ENCODE measurements at places on chromosomes 3 and 15.

- no peak for DNase-seq
Observed at GRCh38 chr15:48282216-48282615, 49.0 kb upstream of the DUT start.

DNA sequence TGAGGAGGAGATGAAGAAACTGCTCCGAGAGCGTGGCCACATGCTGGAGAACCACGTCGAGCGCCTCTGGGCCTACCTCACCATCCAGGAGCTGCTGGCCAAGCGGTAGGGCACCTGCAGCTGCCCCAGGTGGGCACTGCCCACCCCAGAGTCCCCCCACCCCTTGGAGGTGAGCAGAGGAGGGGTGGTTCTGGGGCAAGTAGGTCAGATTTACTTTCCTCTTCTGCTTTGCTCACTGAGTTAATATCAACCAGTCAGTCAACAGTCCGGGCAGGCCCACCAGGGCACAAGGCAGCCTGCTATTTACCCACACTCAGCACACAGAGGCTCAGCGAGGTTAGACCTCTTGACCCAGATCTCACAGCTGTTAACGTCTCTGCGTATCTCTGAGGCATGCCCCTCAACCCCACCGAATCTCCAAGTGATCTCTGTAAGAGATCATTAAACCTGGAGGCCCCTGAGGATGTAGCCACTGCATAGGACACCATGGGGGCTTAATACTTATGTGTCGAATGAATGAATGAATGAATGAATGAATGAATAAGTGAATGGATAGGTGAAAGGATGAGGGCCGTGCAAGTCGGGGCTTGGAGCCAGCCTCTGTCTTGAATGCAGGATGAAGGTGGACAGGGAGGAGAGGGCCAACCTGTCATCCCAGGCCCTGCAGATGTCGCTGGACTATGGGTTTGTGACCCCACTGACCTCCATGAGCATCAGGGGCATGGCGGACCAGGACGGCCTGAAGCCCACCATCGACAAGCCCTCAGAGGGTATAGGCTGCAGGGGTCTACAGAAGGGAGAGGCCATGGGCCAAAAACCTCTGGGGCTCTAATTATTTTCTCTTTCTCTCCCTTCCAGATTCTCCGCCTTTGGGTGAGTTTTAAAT lies 8.0 kb upstream of the ITIH3 start:
- no peak for DNase-seq

GRCh38 chr15:90087454-90088154 lies 14.7 kb downstream of the IDH2 start:
- DNase-seq = no peak

DNA sequence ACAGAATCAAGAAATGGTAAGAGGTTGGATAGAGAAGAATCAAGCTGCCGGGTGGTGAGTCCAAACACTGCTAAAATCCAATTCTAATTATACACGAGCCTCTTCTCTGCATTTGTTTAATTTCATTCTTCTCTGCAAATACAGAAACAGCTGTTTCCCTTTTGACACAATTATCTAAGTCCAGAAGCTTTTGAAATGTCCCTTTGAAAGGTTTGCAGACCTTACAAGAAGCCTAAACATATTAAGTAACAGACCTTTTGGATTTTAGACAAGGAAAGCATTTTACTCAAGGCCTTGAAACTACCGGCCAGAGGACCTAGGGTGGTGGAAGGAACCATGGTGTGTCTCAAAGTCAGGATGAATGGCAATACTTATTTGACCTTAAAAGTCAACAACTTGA lies 403.8 kb upstream of the ADAMTS9 start:
- DNase-seq = no peak

- DNase-seq = peak; percentile 53
Observed at GRCh38 chr15:96849271-96849900, 518.9 kb downstream of the NR2F2 start.

DNA sequence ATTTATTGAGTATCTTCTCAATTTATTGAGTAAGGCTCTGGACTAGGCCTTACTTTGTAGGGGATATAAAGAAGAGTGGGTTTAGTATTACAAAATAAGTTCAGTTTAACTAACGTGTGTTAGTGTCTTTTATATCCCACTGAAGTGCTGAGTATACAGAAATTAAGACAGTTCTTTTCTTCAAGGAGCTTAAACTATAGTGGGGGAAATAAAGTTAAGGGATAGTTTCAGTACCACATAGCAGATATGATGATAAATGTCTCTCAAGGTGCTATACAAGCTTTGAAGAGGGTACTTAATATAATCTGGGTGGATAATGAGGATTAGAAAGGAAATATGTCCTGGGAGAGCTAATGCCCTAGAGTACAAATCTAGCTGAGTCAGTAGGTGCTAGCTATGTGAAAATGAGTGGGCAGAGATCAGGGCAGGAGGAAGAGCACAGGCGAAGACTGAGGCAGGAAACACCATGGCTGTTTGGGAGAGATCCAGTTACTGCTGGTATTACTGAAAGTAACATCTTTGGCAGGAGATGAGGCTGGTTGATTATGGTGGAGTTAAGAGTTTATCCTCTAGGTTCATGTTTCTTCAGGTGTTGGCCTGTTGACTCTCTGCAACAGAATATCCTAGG lies 46.0 kb downstream of the TEX9 start:
- DNase-seq = no peak

DNA sequence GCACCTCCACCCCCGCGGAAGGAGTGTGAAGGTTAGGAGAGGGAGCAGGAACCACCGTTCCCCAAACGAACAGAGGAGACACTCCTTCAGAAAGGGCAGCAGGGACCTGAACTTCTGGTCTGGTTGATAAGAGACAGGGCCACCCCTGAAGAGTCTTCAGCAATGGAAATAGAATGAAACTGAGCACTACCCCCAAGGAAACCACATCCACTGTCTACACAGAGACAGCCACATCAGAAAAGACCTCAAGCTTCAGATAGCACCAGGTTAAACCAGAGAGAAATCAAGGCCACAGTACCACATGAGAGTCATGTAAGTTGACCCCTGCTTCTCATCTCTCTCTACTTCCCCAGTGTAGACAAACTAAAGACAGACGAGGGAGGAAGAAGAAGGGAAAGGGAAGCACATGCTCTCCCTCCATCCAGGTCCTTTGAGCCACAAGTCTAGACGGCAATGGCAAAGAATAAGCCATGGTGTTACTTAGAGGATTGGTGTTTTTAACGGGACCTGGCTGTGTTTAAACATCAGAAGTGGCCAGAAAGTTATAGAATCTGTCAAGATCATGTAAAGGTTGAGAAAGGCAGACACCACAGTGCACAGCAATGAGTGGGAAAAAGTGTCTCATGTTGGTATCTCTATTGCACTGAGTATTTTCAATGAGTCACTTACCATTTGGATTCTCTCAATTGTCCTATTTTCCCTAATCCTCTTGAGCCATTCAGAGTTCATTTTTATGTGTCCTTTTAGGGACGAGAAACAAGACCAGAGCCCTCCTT lies 31.4 kb upstream of the CTNNB1 start:
- DNase-seq = no peak

DNA sequence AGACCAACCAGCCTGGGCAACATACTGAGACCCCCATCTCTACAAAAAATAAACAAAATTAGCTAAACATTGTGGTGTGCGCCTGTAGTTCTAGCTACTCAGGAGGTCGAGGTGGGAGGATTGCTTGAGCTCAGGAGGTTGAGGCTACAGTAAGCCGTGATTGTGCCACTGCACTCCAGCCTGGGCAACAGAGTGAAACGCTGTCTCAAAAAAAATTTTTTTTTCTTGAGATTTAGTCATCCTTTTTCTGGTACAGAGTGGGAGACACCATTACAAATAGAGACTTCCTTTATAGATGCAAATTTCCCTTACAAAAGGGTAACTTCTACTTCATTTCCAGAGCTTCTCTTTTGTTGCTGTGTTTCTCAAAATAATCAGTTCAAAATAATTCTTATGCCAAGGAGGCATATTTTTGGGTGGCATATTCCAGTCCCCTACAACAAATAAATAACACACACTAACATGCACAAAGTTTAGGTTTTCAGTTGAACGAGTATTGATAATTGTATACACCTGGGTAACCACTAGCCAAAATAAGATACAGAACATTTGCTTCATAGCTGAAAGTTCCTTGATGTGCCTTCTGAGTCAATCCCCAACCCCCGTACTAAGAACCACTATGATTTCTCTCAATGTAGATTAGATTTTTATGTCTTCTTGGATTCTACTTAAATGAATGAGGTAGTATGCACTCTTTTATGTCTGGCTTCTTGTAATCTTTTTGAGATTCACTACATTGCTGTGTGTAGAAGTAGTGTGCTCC lies 248.9 kb upstream of the PROK2 start:
- DNase-seq = no peak

GRCh38 chr3:123656691-123657090 lies 71.8 kb upstream of the HACD2 start:
- no peak for DNase-seq

Data from M059J (cell line).